ENCODE measurements at places on chromosomes 3 and 15. TPM values are rescaled to one million over a fixed set of nuclear protein-coding genes. Genes with fewer than 3 reads are reported as not detected.

GRCh38 chr3:32978331-32978730 is 26.9 kb downstream of the CCR4 start:
- DNase-seq: no peak
- H3K4me3 ChIP-seq: no peak overlapping the region
- H3K27me3 ChIP-seq: no peaks in the 10 kb centered on the region
- H3K4me1 ChIP-seq: no peaks in the 10 kb centered on the region
- no peak overlapping the region for H3K27ac ChIP-seq

Gene POPDC2
- total RNA-seq: 0.26 TPM

Gene ARHGAP31
- total RNA-seq: 3.5 TPM

Gene CAND2
- total RNA-seq: 12.1 TPM

- no peak for DNase-seq
- no peaks in the 10 kb centered on the region for H3K4me1 ChIP-seq
- no peak overlapping the region for H3K27ac ChIP-seq
Observed at GRCh38 chr3:180267202-180267843, 230.6 kb upstream of the PEX5L start.

GRCh38 chr3:12440927-12441714 is 43.2 kb upstream of the TSEN2 start:
- H3K4me3 ChIP-seq: no peak overlapping the region
- H3K27me3 ChIP-seq: no peaks in the 10 kb centered on the region
- no peak overlapping the region for H3K27ac ChIP-seq
- H3K4me1 ChIP-seq: peaks cover 18% of the 10 kb centered on the region
- H3K36me3 ChIP-seq: no peaks in the 10 kb centered on the region

Gene SAMD7
- total RNA-seq: not detected

DNA sequence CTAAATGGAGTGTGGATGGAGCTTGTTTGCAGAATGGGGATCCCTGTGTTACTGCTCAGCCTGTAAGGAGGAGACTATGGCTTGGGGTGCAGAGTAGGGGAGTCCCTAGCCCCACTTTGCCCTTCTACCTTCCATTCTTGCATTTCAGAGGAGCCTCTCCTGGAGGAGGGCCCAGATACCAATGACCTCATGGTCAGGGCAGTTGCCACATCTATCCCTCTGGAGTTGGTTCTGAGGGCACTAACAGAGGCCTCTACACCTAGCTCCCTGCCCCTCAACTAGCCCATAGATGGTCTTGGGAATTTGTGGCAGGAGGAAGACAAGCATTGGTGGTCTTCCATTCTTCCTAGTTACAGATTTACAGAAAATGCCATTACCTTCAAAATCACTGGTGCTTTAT is 6.1 kb downstream of the SKOR1 start:
- H3K4me3 ChIP-seq: no peak overlapping the region
- H3K27ac ChIP-seq: no peak overlapping the region
- H3K36me3 ChIP-seq: no peaks in the 10 kb centered on the region
- peaks cover 86% of the 10 kb centered on the region for H3K27me3 ChIP-seq

- peak; percentile 77 for DNase-seq
- H3K4me1 ChIP-seq: peaks cover 14% of the 10 kb centered on the region
- no peaks in the 10 kb centered on the region for H3K36me3 ChIP-seq
- no peaks in the 10 kb centered on the region for H3K27me3 ChIP-seq
- no peak overlapping the region for H3K4me3 ChIP-seq
- H3K27ac ChIP-seq: peak overlapping the region; percentile 67
Observed at GRCh38 chr3:126926684-126927400, 56.1 kb upstream of the PLXNA1 start.

DNA sequence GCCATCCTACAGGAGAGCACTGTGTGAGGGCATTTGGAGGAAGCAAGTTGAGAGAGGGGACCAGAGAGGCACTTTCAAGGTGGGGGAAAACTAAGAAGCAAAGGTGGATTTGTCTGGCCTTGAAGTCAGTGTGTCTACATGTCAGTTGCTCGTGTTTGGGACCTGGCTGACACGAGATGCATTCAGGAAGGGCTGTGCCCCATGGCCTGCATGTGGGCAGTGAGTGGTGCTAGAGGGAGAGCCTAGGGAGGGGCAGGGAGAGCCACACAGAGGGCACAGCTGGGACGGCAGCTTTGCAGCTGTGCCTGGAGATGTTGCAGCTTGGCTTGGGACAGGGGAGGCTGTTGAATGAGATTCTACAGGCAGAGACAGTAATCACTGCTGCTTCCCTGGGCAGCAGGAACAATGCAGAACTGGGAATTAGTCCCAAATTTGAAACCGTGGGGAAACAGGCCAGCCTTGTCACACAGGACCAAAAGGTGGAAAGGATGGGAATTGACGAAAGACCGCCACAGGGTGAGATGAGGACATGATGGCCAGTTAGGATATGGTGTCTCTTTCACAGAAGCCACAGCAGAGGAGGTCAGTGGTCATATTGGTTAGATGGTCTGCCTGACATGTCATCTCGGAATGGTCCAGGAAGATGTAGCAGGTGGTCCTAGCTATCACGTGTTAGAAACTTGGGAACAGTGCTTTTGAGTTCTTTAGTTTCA is 10.0 kb downstream of the SEC61A1 start:
- H3K27ac ChIP-seq: peak overlapping the region; percentile 88
- H3K27me3 ChIP-seq: no peaks in the 10 kb centered on the region
- peaks cover 34% of the 10 kb centered on the region for H3K36me3 ChIP-seq
- DNase-seq: no peak

GRCh38 chr15:51842852-51843737 is 13.6 kb downstream of the TMOD3 start:
- peaks cover 20% of the 10 kb centered on the region for H3K4me1 ChIP-seq
- no peaks in the 10 kb centered on the region for H3K36me3 ChIP-seq
- no peaks in the 10 kb centered on the region for H3K27me3 ChIP-seq
- no peak overlapping the region for H3K4me3 ChIP-seq
- H3K27ac ChIP-seq: no peak overlapping the region
- DNase-seq: no peak

DNA sequence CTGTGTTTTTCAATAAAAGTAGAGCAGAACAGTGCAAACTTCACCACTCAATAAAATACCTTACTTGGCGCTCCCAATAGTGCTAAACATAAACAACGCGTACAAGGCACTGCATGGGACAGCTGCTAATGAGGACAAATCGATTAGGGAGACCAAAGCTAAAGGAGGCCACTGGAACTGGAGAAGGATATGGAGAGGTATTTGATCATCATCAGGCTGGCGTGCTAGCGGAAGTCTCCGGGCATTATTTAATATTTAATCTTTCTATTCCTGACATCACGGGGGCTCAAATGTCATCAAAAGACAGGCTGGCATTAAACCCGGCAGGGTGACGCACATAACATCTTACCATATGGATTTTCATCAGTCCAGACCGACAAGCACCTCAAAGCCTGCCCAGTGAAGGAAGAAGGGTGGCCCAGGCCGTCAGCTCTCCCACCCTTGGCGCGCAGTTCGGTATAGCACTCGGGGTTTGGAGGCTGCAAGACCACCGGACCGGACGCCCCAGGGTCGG is 604 bp downstream of the CCPG1 start:
- peak; percentile 34 for DNase-seq
- H3K27me3 ChIP-seq: no peaks in the 10 kb centered on the region
- H3K27ac ChIP-seq: peak overlapping the region; percentile 95
- peak overlapping the region; percentile 96 for H3K4me3 ChIP-seq
- no peaks in the 10 kb centered on the region for H3K36me3 ChIP-seq

DNA sequence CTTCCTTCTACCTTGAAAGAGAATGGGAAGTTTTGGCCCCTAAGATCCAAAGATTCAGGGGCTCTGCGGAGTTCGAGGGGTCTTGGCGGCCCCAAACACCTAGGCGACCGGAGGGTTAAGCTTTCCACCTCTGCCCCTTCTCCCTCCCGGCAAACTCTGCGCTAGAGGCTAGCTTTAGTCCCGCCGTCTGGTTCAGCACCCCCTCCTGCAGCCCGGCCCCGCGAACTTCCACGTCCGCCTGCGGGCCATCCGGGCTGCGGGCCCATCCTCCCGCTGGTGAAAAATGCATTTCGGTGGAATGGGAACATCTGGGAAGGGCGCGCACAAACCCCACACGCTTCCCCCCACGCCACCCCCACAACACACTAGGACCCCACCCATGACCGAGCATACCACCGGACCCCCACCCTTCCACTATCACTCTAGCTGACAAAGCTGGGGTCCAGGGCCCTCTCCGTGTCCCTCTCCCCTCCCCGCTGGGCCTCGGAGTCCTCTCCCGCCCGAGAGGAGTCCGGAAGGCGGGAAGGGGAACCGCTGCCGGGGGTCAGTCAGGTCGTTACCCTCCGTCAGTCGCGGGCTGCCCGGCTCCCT is 1.0 kb downstream of the SHOX2 start:
- peaks cover 3% of the 10 kb centered on the region for H3K4me1 ChIP-seq
- H3K36me3 ChIP-seq: no peaks in the 10 kb centered on the region
- H3K27ac ChIP-seq: no peak overlapping the region
- no peak for DNase-seq

GRCh38 chr3:99388780-99389179 is 249.6 kb upstream of the COL8A1 start:
- no peak overlapping the region for H3K4me3 ChIP-seq
- DNase-seq: no peak
- H3K27ac ChIP-seq: no peak overlapping the region
- no peaks in the 10 kb centered on the region for H3K36me3 ChIP-seq

DNA sequence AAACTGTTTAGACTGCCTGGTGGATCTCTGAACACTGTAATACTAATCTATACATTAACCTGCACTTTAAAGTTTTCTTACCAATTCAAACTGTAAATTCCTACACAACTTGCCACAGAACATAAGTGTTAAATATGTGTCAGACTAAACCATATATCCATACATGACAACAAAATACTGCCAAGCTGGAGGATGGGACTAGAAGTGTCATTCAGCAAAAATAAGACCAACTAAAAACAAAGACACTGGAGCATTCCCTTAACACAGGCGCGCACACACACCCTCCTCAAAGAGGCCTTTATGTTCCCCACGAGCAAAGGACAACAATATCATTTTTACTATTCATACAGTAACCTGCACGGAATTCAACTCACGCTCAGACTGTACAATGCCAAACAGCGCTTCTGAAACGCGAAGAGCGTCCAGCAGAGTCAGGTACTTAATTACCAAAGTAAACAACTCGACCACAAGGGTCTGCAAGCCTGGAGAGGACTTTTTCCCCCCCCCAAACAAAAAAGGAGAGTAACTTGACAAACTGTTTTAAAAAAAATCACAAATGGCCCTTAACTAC is 1.1 kb downstream of the DCUN1D1 start:
- peak overlapping the region; percentile 68 for H3K4me3 ChIP-seq
- no peaks in the 10 kb centered on the region for H3K27me3 ChIP-seq
- DNase-seq: no peak
- H3K4me1 ChIP-seq: no peaks in the 10 kb centered on the region
- H3K27ac ChIP-seq: no peak overlapping the region

DNA sequence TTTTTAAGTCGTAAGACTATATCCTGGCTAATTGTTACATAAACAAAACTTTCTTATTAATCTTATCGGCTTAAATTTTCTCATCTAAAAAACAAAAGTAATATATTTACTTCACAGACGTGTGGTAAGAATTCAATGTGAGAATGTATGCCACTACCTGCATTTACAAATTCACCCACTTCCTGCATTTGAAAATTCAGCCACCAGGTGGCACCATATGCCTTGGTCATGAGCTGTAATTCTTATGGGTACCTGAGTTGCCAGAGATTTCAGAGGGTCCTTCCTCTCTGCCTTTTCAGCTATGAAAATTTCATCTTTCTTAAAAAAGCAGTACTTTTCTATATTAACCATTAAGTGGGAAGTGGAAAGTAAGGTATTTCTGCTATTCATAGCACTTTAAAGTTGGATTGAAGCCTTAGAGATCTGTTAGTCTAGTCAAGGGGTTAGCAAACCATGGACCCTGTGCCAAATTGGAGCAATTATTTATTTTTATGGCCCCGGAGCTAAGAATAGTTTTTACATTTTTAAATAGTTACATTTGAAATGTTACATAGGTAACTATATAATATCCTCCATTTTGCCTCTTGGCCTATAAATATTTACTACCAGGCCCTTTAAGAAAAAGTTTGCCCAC is 127.8 kb downstream of the HCN4 start:
- DNase-seq: peak; percentile 70
- H3K27ac ChIP-seq: no peak overlapping the region
- no peaks in the 10 kb centered on the region for H3K36me3 ChIP-seq
- H3K4me1 ChIP-seq: no peaks in the 10 kb centered on the region
- H3K27me3 ChIP-seq: no peaks in the 10 kb centered on the region
- no peak overlapping the region for H3K4me3 ChIP-seq

Gene SPINK8
- total RNA-seq: not detected

Gene BRK1
- total RNA-seq: 112 TPM

Gene SOX14
- not detected for total RNA-seq

DNA sequence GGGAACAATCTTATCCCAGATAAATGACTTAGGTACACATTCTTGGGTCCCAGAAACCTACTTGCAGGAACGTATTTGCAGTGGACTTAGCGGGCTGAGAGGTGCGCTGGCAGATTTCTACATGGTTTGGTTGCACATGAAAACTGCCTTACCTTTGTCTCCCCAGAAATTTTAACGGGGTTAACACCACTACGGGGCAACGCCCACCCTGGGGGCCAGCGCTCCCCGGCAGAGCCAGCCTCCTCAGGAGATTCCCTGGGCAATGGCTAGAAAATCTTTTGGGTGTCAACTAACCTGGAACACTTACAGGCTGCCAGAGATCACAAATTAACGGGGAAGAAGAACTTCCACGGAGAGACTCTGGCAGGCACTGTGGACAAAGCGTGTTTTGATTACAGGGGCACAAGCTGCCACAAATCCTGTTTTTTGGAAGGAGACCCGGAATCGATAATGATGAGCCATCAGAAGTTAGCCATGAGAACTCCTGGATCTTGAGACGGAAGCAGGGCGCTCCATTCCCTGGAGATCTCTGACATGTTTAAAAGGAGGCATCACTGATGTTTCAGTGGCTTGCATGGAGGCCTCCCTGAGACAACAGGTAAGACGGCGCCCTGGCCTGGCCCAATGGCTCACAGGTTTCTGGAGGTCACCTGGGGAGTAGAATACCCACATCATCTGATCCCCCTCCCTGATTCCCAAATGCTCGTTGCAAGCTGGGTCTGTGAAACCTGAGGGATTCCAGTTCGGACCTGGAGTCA is 288.9 kb downstream of the ADAMTS17 start:
- H3K27me3 ChIP-seq: no peaks in the 10 kb centered on the region
- no peaks in the 10 kb centered on the region for H3K36me3 ChIP-seq
- H3K4me3 ChIP-seq: no peak overlapping the region
- no peak overlapping the region for H3K27ac ChIP-seq
- no peaks in the 10 kb centered on the region for H3K4me1 ChIP-seq
- no peak for DNase-seq

GRCh38 chr15:45868109-45868691 is 233.4 kb downstream of the SQOR start:
- DNase-seq: no peak
- no peaks in the 10 kb centered on the region for H3K4me1 ChIP-seq

Measured in fibroblast of lung (primary cell).